ENCODE measurements at places on chromosomes 13 and 19. TPM values are rescaled to one million over a fixed set of nuclear protein-coding genes. Genes with fewer than 3 reads are reported as not detected.

CGB5 gene
- polyA plus RNA-seq: not detected

GRCh38 chr13:85806553-85807175 lies 7.4 kb upstream of the SLITRK6 start:
- DNase-seq: peak; percentile 37

GRCh38 chr13:110525328-110526319 lies 35.9 kb downstream of the RAB20 start:
- no peak for DNase-seq

- peak; percentile 89 for DNase-seq
Observed at GRCh38 chr19:49664171-49665035, 1.3 kb downstream of the IRF3 start.

ITGBL1 gene
- polyA plus RNA-seq: 2.7 TPM

DNA sequence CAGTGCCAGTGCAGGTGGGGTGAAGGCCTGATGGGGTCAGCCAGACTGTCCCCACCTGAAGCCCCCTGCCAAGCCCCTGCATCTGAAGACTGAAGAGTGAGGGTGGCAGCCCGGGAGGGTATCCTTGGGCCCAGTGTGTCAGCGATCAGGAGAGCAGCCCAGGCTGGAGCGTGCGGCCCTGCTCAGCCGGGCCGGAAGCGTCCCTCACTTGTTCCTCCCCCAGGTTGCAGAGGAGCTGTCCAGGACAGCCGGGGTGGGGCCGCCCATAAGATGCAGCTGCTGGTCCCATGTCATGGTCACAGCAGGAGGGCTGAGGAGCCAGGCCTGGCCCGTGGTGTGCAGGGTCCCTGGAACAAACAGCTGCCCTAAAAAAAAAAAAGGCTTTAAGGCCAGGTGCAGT lies 55.4 kb downstream of the KDM4B start:
- no peak for DNase-seq
